ENCODE measurements at places on chromosomes 7 and 10.
A peak's percentile ranks its signal among the peaks of the same experiment; 100 is the strongest.

- no peak for DNase-seq
Observed at GRCh38 chr7:99958564-99959227, 17.1 kb downstream of the AZGP1 start.

DNA sequence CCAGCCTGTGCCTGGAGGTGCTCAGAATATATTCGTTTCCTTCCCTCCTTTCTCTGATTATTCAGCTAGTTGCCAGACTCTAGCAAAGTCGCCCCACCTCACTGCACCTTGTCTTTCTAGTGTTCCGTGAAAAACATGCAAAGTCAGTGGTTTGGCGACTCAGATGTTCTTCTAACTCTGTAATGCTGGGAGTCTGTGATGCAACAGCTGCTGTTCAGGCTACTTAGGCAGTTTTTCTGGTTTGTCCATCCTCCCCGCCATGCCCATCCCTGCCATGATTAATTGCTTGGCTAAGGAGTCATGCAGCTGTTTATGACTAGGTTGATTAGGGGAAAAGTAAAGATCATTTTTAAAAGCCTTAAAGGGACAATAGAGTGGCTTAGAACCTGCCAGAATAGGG lies 99.4 kb downstream of the MTPN start:
- no peak for DNase-seq

DNA sequence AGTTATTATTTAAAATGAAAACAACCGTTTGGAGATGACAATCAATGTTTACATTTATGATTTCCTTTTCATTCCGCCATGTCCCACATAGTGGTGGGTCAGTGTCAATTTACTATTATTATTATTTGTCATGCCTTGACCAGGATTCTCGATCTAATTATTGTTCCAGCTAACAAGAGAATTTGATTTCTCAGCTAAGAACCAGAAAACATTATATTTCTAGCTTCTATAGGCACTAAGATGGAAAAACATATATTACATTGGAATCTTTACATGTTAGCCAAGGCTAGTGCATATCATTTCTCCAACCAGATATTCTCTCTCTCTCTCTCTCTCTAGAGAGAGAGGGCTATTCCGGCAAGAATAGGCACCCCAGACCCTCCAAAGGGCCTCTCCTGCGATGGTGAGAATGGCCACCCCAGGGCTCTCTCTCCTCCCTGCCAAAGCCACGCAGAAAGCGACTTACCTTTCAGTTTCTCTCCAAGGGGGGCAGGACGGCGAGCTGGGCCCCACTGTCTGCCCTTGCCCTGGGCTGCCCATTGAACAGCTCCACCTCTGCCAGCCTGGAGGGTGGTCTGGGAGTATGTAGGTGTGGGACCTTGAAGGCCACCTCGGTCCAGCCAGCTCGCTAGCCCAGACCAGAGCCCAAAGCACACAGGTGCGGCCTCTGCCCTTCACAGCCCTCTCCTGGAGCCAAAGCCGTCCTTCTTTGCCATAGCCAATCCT lies 2.4 kb downstream of the HOXA3 start:
- no peak for DNase-seq

- DNase-seq: peak; percentile 68
Observed at GRCh38 chr10:35635576-35635975, 6.5 kb downstream of the FZD8 start.

DNA sequence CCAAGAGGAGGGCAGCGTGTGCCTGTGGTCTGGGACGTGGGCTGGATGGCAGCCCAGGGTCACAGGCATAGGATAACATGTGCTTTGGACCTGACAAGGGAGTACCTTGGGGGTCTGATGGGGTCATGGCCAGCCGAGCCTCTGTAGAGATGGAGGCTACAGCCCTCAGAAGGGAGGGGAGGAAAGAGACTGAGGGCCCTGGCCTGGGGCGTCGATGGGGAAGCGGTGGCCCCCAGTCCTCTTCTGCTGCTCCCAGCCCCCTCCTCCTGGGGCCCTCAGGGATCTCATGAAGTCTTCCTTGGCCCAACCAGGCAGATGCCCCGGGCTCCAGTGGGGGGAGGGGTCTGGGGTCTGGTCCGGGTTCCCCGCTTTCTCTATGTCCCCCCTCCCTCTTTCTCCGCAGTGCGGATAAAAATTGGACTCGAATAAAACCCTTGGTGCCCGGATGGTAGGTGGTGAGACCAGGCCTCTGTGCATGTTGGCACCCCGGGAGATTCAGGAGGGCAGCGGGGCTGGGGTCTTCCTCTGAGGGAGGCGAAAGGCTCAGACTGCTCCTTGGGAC lies 15.6 kb upstream of the HSPB1 start:
- no peak for DNase-seq

GRCh38 chr10:60615541-60615940 lies 162.7 kb upstream of the CDK1 start:
- no peak for DNase-seq

GRCh38 chr10:6086375-6087233 lies 2.2 kb upstream of the RBM17 start:
- peak; percentile 80 for DNase-seq

DNA sequence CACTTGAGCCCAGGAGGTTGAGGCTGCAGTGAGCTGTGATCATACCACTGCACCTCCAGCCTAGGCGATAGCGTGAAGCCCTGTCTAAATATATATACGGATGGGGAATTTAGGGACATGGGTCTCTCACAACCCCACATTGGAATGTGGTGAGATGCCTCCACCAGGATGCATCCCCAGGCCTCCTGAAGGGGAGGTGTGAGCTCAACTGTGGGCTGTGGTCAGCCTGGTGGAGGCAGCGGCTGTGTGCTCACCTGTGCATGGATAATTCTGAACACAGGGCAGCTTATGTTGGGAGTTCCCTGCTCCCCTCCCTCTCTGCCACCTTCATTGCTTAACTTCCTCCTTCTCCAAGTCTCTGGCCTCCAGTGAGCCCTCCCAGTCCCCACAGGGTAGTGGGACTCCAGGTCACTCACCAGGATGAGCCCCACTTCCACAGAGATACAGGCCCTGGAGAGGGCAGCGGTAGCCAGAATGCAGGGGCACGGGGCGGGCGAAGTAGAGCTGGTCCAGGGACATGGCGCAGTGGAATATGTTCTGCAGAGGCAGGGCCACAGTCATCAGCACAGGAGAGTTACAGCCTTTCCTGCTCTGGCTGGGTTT lies 30.4 kb downstream of the PYROXD2 start:
- no peak for DNase-seq

DNA sequence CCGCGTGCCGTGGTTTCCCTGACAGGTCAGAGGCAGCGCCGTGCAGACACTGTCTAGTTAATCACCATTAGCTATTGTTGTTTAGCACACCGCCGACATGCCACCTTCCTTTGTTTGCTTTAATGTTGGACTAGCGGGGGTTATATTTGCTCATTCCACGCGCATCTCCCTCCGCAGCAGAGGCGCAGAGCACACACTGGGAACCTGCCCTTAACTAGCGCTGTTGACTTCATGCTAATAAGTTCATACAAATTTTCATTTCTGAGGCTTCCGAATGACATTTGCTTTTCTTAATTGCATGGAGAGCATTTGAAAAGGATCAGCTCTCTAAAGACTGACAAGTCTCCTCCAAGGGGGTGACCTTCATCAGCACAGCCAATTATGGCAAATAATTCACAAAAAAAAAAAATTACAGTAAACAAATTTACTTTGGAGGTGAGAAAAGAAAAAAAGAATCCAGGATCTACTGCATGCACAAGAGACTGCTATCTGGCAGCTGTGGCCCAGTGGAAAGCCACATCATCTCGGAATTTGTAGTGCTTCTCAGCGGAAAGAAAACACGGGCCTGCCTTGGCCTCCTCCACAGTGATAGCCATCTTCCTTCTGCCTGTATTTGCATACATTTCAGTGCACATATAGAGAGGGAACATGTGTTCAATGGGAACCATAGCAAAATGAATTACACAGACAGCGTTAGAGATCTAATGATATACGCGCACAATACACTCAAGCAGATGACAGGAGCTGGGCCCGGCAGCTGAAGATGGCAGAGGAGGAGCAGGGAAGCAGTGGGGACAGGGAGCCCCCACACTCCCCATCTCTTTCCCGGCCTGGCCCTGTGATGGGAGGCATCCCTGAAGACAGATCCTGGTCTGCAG lies 94.2 kb downstream of the EBF3 start:
- DNase-seq: no peak

DNA sequence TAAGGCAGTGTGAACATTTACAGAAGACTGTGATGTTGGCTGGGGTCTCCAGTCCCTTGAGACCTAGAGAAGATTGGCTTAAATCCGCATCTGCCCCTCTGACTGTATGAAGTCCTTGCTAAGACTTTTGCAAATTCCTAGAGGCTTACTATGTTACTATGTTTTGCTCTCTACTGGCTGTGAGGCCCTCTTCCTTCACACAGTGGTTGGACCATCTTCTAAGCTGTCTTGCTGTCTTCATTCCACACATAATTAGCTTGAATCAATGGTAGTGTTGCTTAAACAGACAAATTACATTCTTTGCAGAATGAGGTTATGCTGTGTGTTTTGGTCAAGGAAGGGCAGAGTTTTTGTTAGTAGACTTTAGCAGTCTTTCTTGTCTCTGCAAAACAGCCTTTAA lies 658.0 kb downstream of the TYW1 start:
- DNase-seq: no peak

GRCh38 chr10:60973086-60973485 lies 29.1 kb upstream of the RHOBTB1 start:
- DNase-seq: no peak

DNA sequence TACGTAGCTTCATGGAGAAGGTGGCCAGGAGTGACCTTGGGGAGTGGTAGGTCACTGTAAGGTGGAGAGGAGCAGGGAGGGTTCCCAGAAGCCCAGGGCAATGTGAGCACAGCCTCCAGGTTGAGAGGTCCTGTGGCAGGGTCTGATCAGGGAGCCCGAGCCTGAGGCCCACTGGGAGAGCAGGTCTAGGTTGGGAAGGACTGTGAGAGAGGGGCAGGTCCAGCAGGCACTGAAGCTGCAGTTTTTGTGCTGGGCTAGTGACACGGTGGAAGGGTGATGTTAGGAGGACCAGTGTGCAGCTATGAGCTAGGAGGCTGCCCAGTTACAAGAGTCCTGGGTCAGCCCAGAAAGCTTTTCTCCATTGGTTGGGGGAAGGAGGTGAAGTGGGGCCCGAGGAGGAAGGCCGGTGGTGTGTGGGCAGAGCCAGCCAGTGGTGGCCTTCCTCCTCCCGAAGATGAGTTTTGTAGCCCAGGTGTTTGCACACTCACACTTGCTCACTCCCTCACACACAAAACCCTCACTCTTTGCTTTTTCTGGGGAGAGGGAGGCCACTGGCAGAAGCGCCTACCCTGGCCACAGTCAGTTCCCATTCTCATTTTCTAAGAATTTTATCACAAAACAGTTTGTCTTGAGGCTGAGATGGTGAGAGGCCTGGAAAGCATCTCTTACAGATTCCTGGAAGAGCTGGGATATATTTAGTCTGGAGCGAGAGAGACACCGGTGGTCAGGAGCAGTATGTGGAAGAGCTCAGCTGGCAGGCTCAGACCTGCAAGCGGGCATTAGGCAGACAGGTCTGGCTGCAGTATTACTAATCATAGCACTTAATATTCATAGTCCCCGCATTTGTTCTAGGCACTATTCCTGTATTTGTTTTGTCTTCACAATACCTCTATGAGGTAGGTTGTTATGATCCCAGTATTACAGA lies 57.1 kb downstream of the ZNF467 start:
- DNase-seq: no peak

DNA sequence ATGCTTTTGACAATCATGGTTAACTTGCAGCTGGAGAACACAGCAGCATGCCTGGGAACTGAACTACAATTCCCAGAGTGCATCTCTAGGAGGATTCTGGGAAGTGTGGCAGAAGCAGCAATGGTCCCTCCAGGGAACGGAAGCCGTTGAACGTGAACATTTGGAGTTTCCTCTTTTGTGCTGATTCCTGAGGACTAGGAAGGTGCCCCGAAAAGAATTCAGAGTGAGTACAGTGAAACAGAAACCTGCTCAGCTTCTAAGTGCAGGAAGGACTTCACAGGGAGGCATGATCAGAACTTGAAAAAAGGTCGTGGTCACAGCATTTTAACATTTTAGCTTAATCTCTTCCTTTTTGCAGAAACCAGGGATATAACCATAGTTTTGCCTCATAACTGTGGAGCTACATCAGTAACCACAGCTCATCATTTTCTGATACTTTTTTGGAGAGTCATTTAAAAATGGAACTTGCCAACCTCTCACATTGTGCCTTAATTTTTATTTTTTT lies at the start of gene NUDT13:
TSS of gene NUDT13 (plus strand) at position 111 of the 505 bp plus-strand sequence. CDS start 3,911 bp downstream, outside the sequence.
- DNase-seq: peak; percentile 55

- no peak for DNase-seq
Observed at GRCh38 chr10:90969121-90969534, 48.2 kb upstream of the ANKRD1 start.

GRCh38 chr10:91017198-91017597 lies 96.3 kb upstream of the ANKRD1 start:
- no peak for DNase-seq

DNA sequence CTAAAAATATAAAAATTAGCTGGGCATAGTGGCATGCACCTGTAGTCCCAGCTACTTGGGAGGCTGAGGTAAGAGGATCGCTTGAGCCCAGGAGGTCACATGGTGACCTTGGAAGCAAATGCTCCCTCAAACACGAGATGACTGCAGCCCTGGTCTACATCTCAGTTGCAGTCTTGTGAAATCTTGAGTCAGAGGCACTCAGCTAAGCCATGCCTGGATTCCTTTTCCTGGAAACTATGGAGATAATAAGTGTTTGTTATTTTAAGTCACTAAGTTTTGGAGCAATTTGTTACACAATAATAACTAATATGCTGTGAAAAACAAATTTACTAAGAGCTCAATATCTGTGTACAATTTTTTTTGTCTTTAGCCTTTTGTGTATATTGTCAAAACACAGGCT lies 284.3 kb upstream of the KAT6B start:
- DNase-seq: no peak

- no peak for DNase-seq
Observed at GRCh38 chr10:73486601-73487000, 9.2 kb downstream of the PPP3CB start.

DNA sequence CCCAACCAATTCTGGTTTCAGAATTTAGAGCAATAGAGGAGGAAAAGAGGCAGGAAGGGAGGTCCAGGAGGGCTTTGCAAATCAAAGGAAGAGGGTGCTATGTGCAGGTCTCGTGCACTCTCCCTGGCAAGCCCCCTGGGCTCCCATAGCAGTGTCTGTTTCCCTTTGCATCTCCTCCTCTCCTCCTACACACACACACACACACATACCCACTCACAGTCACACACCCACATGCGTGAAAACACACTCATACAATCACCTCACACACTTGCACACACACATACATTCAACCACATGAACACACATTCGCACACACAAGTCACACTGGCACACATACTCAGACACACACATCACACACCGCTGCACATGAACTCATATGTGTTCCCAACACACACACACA lies 105.3 kb downstream of the OAT start:
- no peak for DNase-seq

GRCh38 chr10:17235136-17235535 lies 7.1 kb downstream of the VIM start:
- no peak for DNase-seq

DNA sequence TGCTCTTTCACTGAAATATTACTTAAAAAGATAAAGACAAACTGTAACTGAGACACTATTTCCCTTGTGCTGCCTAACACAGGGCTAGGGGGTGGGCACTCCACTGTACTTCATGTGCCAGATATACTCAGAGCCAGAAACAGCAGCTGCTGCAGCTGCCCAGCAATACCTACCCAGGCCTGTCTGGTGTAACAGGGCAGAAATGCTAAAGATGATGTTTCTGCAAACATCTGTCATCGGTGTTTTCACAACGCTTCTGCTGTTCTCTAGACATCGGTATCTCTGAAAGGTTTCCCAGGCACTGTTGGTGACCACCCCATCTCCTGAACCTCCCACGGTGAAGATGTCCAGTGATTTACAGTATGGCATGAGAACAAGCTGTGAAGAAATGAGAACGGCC lies 42.7 kb downstream of the LAMB1 start:
- DNase-seq: no peak

- no peak for DNase-seq
Observed at GRCh38 chr7:156638443-156639077, 2.0 kb upstream of the RNF32 start.

Data from GM20000 (cell line).